Fibroblast of lung (primary cell): ENCODE measurements at places on chromosomes 1 and 21.

GRCh38 chr21:41564871-41565274 lies 56.9 kb upstream of the TMPRSS2 start:
- DNase-seq, result peak; percentile 63

DNA sequence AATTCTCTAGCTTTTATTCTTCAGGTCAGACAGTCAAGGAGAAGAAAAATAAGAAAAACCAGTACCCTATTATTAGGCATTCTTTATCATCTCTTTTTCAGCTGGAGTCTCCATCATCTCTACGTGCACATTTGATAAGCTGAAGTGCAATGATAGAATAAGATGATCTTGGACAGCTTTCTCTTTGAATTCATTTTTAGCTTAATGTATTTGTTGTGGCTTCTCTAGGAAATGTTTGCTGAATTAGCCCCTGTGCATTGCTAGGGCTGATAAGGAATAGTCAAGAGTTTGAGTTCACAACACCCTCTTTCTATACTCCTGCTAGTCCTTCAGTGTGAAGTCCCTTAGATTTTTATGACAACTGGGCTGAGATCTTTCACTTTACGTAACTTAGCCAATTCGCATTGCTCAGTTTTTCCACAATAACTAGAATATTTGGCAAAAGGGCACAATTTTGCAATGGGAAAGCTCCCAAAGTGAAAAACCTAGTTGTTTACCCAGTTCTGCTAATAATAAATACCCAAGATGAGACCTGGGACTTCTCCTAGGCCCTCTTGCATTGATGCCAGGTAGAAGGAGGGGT lies 7.0 kb upstream of the KCNJ15 start:
- DNase-seq, result no peak

DNA sequence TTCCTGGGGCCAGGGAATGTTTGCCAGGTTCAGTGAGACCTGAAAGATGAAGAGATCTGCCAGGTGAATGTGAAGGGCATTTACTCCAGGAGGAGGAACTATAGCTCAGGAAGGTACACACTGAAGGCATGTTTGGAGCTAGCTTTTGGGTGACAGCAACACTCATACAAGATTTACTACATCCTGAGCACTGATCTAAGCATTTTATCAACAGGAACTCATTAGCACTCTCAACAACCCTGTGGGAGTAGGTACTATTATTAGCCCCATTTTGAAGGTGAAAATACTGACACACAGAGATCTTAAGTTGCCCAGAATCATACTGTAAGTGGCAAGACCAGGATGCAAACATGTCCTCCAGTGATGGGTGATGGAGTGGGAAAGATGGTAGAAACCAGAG lies 6.7 kb downstream of the GADD45A start:
- no peak for DNase-seq

GRCh38 chr1:56978819-56979218 lies 13.0 kb upstream of the C8B start:
- DNase-seq, result no peak

DNA sequence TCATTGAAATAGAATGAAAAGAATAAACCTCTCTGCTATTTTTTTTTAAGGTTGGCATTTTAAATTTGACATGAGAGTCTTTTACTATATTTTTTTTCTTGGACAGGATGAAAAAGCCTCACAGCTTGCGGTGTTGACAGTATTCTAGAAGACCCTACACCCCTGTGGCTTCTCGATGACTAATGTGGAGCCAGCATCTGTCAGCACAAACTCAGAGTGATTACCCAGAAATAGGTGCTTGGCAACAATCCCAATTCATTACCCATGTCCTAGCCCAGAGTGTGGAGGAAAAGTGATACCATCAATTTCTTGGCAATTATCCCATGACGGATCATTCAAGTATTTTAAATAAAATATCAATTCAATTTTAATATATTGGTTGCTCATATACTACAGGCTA lies 186.8 kb upstream of the MAP1LC3C start:
- no peak for DNase-seq

- DNase-seq, result no peak
Measured at GRCh38 chr1:168933141-168933805, 173.2 kb upstream of the ATP1B1 start.

- peak; percentile 57 for DNase-seq
Measured at GRCh38 chr1:152026895-152027294, 9.9 kb downstream of the S100A11 start.

GRCh38 chr1:18781031-18781430 lies 78.4 kb downstream of the TAS1R2 start:
- no peak for DNase-seq

DNA sequence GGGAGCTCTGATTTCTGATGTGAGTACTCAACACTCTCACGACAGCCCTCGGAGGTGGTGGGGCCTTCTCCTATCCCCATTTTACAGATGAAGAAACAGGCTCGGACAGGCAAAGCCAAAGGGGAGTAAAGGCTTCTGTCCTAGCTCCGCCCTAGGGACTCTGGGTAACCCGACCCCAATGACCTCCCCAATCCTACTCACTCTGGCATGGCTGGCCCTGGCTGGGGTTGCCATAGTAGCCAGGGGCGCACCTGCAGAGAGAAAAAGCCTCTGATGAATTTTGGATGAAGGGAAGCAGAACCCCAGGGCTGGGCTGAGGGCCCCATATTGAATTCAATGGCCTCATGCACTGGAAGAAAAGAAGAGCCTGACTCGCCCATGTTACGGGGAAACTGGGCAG lies 61.1 kb downstream of the LDLRAD2 start:
- no peak for DNase-seq

GRCh38 chr1:16315437-16315836 lies 36.8 kb downstream of the FBXO42 start:
- DNase-seq, result no peak

GRCh38 chr1:203202431-203203245 lies 16.1 kb upstream of the CHI3L1 start:
- DNase-seq, result peak; percentile 95

- DNase-seq, result peak; percentile 86
Measured at GRCh38 chr1:15046487-15047165, 106.9 kb upstream of the TMEM51 start.

DNA sequence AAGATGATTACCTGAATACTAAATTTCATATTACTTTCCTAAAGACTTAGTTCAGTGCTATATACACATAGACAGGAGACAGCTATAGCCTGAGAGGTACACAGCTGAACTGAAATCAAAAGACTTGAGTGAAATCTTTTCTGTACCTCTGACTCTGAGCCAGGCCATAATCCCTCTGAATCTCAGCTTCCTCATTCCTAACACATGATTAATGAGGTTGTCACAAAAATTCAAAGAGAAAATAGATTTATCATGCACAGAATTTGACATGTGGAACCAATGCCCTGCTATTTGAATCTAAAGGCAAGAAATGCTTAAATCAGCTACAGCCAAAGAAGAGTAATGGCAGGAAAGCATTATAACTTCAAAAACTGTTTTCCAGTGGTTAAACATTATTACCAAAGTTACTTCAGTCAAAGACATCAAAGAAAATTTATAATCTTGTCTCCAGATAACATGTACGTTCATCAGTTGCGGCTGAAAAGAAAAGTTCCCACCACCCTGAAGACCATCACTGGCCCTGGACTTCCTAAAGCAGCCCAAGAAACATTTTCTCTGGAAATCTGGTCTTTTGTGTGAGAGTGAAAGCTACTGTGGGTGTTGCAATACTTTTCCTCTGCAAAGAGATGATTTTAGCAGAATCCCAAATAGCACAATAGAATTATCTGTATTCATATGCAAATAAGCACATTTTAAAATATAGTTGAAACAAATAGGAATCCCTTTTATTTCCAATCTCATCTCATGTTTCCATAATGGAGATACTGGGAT lies 13.8 kb upstream of the ATP1A1 start:
- DNase-seq, result no peak

GRCh38 chr1:20662110-20662475 lies 924 bp upstream of the DDOST start:
- DNase-seq, result no peak

DNA sequence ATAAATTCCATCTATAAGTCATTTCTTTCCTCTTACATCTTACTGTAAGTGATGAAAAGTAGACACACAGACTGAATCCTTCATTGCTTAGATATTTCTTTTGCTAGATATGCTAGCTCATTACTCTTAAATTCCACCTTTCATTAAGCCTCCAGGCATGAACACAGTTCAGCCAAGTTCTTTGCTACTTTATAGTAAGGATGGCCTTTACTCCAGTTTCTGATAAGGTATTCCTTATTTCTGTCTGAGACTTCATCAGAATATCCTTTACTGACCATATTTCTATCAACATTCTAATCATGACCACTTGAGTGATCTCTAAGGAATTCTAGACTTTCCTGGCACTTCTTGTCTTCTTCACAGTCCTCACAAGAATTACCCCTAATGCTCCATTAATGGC lies 191.7 kb upstream of the KCTD3 start:
- DNase-seq, result no peak

DNA sequence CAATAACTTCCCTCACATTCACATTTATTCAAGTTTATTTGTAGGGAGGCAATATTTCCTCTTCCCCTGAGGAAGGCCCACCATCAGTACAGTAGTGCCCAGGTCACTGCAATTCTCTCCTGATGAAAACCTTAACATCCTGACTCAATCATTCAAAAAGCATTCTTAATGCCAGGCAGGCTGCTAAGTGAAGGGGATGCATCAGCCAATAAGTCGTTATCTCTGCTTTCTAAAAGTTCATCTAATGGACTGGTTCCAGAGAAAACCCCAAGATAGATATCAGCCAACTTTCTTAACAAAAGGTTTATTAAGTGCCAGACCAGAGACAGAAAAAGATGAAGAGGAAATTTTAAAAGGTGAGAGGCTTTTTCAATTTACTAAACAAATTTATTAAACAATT lies 17.3 kb downstream of the OTUD7B start:
- DNase-seq, result peak; percentile 31

DNA sequence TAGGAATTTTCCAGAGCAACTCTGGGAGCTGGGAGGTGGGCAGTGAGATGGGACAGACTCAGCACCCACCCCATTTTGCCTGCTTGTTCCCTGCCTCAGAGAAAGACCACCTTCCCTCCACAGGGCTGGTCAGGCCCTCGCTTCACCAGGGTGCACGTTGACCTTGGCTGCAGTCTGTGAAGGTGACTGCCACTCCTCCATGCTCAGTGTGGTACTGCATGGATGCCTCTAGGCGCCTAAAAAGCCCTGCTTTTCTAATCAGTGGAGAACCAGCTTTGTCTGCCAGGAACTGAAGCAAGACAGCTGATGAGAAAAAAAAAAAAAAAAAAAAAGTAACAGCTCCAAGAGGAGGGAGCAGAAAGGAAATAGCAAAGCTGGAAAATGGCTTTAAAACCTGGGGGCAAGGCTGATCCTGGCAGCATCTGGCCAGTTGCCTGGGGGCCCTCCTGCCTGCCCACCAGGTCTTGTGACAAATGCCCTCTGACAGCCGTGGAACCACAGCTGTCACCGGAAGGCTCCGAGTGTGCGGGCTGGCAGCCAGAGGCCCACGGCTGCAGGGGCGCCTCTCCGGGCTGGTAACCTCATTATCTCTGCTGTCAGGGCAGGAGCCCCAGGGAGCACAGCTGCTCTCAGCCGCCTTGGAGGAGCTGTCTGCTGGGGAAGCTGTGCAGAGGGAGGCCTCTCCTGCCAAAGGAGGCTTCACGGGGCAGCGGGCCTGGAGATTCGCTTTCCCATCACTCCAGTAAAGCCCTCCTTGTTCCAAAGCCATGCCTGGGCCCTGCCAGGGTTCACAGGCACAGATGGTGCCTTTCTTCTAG lies 13.7 kb downstream of the KIAA1614 start:
- peak; percentile 66 for DNase-seq
